ENCODE measurements at places on chromosomes 1 and 21.

DNA sequence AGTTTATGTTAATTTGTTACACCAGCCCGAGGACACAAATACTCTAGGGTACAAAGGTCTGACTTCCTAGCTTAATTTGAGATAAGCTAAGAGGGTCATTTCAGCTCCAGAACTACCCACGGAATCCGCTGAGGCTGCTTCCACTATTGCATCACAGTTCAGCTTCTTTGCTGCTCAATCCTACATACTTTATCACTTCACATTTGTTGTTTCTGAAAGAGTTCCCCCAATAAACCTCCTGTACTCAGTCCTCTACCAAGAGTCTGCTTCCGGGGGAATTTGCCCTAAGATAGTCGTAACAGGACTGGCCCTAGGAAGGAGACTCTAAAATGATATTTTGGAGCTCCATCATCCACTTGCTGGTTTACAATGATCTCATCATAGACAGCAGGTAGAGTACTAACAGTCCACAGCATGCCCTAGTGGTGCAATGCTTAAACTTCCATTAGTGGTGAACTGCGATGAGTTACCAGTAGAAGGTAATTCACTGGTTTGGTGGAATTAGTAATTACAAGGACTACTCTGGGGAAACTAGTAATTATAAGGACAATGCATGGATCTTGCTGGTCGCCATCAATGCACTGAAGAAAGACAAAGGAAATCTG, 229.3 kb downstream of the USH2A start:
- DNase-seq = no peak

GRCh38 chr1:151340870-151341754, 5.9 kb downstream of the RFX5 start:
- no peak for DNase-seq

- no peak for DNase-seq
Observed at GRCh38 chr1:199157494-199157893, 518.7 kb downstream of the PTPRC start.

GRCh38 chr1:197451381-197451780, 183.3 kb downstream of the CRB1 start:
- no peak for DNase-seq

- no peak for DNase-seq
Observed at GRCh38 chr1:223341121-223341520, 22.9 kb downstream of the SUSD4 start.

GRCh38 chr1:112054510-112054909, 65.0 kb upstream of the KCND3 start:
- no peak for DNase-seq

GRCh38 chr1:39407510-39407895, 83.9 kb upstream of the BMP8A start:
- no peak for DNase-seq

DNA sequence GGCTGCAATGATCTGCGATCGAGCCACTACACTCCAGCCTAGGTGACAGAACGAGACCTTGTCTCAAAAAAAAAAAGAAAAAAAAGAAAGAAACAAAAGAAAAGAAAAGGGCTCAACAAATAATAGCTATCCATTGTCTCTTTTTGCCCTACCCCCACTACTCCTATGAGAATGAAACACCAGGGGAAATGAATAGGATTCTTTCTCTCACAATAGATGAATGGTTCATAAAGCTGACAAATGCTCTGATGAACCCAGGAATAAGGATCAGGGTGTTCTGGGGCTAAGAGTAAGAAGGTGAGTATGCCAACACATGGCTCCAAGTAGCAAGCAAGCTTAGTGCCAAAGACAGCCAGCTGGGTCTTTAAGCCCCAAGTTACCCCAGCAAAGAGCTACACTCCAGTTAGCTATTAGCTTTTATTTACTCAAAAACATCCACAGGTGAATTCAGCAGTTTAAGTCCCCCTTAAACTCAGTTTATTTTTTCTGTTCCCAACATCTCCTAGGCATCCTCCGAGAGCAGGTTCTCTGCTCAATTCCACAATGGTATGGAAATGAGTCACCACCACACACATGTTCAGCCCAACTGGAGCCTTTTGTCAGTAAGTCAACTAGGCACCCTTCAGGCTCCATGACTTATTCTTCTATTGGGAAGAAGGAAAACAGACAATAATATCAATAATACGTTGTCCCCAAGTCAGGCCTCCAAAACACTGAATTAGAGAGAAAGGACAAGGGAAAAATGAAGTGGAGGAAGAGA, 4.2 kb downstream of the ADORA3 start:
- no peak for DNase-seq

GRCh38 chr1:208343226-208343625, 99.0 kb upstream of the PLXNA2 start:
- no peak for DNase-seq

DNA sequence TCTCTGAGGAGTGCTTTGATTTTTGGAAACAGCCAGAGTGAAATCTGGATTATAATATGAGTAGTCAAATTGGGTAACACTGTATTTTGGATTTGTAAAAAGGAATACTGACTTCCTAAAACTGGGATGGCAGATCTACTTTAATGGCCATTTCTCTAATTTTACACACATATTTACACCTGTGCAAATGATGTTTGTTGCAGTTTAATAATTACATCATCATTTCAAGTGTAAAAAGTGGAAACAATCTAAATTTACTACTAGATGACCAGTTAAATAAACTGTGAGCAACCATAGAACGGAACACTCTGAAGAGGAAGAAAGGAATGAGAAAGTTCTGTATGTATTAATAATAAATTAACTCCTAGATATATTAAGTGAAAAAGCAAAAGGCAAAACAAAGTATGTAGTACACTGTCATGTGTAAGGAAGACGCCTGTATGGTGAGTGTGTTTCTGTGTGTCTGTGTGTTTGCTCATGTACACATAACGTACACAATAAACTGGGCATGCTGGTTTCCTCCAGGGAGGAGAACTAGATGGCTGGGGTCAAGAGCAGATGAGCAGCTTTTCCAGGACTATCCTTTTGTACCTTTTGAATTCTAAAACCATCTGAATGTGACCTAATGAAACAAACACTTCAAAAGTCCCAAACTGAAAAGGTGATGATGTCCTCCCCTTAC, 2.9 kb upstream of the RHEX start:
- no peak for DNase-seq

DNA sequence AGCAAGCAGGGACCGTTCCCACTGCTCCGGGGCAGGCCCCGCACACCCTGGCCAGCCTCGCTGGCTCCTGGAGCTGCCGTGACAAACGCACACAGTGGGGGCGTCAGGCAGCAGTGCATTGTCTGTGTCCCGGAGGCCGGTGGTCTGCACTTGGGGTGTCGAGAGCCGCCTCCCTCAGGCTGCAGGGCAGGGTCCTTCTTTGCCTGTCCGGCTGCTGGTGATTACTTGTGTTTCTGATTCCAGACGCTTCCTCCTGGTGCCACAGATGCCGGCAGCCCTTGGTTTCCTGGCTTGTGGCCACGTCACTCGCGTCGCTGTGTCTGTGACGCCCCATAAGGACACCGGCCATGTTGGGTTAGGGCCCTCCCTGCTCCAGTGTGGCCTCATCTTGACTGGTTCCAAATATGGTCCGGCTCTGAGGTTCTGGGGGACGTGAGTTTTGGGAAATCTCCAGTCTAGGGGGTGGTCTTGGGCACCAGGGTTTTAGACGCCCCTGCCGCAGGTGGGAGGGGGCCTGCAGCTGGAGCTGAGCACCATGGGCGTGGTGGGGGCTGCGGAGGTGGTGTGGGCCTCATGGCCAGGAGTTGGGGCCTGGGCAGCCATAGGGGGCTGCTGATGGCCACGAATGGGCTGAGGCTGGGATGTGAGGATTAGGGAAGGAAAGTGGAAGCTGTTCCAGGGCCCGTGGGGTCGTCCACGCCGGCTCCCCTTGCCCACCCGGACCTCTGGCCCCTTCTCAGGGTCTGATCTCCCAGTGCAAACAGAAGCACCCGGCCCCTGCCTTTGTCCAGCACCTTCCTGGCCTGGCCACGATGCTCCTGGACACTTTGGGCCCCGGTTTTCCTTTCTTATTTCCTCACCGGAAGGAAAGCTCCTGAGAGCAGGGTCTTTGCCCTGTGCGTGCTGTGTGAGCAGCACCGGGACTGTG, 41.0 kb downstream of the SLX9 start:
- DNase-seq = no peak

GRCh38 chr1:236489710-236490377, 33.9 kb upstream of the LGALS8 start:
- DNase-seq = peak; percentile 68

DNA sequence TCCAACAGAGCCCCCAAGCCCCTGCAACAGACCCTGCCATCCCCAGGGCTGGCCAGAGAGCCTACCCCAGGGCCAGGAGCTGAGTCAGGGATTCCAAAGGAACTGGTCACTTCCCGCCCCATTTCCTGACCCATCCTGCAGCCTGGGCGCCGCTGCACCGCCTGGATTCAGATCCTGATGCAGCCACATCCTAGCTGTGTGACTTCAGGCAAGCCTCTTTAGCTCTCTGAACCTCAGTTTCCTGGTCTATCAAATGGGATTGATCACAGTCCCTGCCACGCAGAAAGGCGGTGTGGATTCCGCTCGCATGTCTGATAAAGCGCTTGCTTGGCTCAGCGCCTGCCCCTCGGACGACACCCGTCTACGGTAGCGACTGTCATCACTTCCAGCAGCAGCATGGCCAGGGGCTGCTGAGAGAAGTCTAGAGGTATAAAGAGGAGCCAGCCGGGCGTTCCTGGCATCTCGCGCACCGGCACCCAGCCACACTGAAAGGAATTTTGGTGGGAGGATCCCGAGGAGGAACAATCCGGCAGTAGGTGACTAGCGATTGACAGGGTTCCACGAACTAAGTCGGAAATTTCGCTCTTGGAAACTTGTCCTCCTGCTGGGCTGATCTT, 10.1 kb downstream of the EPHA2 start:
- DNase-seq = peak; percentile 75

DNA sequence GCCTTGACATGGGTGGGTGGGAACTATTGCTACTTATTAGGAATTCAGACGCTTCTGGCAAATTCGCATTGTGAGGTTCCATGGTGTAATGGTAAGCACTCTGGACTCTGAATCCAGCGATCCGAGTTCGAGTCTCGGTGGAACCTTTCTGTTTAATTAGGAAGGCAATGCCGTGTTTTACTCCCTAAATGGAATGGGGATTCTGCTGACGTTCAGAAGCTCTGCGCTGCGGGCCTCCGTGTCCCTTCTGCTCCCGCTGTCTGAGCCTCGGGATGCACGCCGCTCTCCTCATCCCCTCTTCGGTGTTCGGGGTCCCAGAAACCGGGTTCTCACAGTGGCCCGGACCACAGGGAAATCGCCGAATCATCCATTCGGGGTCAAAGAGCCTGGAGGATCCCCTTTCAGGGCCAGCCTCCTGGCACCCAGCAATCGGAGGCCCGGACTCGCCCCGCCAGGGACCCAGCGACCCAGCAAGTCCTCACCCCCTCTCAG, 280.3 kb downstream of the FAM72C start:
- DNase-seq = no peak

DNA sequence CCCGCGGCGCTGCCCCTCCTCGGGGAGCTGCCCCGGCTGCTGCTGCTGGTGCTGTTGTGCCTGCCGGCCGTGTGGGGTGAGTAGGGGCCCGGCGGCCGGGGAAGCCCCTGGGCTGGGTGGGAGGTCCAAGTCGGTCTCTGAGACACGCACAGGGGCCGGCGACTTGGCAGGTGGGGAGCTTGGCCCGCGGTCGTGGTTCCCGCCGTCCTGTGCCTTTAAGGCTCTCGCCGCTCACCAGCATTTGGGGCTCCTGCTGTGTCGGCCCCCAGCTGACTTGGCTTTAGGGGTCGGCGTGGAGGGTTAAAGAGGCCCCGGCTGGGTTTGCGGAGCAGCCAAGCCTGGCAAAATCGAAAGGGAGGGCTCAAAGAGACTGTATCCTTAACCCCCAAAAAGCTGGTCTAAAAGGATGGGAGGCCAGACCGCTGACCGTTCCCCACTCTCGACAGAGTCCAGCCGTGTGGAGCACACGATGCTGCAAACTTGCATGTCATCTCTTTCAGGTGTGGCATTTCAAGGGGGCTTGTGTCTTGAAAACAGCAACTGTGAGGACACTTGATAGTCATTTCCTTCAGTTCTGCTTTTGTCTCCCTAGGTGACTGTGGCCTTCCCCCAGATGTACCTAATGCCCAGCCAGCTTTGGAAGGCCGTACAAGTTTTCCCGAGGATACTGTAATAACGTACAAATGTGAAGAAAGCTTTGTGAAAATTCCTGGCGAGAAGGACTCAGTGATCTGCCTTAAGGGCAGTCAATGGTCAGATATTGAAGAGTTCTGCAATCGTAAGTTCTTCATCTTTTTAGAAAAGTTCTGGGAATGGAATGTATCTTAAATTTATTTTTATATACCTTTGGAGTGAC, 540 bp downstream of the CD55 start:
- no peak for DNase-seq

DNA sequence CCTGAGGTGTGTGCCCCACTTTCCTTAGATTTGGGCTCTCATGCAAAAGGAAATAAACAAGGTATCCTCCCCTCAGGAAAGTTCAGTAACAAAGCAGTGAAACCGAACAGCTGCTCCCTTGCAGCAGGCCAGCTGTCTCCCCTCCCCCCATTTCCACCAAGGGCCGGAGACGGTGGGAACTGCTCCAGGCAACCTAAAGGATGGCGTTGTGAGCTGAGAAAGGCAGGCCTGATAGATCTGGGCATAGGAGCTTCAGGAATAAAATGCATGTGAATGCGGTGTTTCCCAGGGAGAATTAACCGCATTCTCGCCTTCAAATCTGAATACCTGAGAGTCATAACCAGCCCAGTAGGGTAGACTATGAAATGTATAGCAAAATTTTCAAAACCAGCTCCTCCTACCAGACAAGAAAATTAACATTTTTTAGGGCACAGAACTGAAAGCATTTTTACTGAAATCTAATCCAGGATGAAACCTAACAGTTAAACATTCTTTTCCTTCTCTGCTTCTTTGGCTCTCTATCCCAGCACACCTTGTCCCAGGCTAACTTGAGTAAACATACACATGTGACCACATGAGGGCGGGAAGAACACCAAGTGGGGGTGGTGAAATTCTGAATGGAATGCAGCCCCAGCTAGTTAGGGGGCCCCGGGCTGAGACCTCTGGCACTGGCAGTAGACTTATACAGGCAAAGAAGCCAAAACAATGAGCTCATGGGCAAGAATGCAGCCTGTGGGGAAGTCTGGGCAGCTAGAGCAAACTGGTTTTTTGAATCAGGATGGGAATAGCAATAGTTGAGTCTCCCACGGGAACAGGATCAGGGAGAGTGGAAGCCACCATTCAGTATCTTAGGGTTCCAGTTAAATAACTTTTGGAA, 11.5 kb downstream of the MCL1 start:
- DNase-seq = no peak

GRCh38 chr1:161209790-161210409, 5.2 kb upstream of the FCER1G start:
- peak; percentile 84 for DNase-seq

DNA sequence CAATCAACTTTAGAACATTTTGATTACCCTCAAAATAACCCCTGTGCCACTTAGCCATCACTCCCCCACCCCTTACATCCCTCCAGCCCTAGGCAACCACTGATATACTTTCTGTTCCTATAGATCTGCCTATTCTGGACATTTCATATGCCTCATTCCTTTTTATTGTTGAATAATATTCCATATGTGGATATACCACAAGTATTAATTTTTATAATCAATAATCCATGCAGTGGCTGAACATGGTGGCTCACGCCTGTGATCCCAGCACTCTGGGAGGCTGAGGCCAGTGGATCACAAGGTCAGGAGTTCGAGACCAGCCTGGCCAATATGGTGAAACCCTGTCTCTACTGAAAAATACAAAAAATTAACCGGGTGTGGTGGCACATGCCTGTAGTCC, 20.1 kb upstream of the MED18 start:
- no peak for DNase-seq

Measured in right lobe of liver (tissue), 6 donors.